ENCODE measurements at places on chromosomes 2 and 18. TPM values are rescaled to one million over a fixed set of nuclear protein-coding genes. Genes with fewer than 3 reads are reported as not detected.

- DNase-seq: no peak
These were observed 46.3 kb downstream of the GORASP2 start for GRCh38 chr2:170975127-170975942.

DNA sequence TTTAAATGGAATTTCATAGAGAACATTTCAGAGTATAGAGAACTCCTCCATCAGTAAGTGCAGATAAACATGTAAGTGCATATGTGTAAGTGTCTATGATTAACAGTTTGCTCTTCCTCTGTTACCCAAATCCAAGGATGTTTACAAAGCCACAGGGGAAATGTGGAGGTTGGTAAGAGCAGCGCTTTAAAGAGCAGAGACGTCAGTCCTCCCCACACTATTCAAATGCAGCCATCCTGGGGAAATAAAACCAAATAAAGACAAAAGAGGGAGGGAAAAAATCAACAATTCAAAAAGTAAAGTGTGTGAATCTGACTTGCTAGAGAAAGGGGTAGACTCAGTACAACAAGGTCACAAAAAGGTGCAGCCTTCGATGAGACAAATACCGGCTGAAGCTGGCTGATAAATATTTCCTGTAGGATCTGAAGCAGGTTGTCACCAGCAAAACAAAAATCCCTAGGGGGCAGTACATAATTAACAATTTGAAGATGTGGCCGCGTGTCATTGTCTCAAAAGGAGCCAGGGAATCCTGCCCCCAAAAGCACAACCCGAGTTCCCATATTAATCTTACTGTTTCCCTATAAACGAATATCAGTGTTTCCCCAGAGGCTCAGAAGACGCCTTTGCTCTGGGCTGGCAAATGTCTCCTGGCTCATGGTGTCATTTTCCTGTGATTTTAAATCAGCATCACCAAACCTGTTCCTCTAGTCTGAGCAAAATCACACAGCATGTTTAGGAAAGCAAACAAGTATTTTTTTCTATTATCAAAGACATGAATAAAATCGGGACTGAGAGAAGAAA is 216.5 kb downstream of the CDCA7 start:
- peak; percentile 43 for DNase-seq

DNA sequence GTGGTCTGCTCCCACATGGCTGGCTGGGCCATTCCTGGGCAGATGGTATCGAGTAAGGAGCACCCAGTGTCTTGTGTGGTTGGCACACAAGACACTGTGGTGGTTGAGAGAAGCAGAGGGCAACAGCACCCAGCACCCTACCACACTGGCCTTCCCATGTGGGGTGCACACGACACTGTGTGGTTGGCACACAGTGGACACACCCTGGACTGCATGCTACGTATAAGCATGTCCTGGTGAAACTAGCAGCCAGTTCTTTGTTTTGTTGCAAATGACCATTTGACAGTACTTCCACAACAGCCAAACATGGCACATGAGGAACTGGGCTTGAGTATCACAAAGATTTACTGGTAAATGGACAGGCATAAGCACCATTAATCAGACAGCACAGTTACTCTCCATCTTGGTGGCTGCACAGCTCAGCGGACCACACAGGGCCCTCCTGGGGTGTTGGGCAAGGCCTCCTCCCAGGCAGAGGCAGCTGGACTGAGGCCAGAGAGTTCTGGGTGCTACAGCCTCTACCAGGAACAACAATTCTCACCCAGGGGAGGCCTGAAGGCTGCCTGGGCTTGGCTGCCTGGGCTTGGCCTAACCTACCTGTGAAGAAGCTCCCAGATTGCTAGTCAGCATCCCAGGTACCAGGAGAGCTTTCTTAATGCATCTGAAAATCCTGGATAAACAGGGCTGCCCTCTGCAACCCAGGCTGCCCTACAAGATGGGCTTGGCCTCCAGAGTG is 59.3 kb upstream of the ALPP start:
- peak; percentile 6 for DNase-seq

- peak; percentile 81 for DNase-seq
These were observed 86.3 kb upstream of the EFEMP1 start for GRCh38 chr2:56009758-56010458.

- no peak for DNase-seq
These were observed 214.2 kb downstream of the ICOS start for GRCh38 chr2:204150721-204151120.

DNA sequence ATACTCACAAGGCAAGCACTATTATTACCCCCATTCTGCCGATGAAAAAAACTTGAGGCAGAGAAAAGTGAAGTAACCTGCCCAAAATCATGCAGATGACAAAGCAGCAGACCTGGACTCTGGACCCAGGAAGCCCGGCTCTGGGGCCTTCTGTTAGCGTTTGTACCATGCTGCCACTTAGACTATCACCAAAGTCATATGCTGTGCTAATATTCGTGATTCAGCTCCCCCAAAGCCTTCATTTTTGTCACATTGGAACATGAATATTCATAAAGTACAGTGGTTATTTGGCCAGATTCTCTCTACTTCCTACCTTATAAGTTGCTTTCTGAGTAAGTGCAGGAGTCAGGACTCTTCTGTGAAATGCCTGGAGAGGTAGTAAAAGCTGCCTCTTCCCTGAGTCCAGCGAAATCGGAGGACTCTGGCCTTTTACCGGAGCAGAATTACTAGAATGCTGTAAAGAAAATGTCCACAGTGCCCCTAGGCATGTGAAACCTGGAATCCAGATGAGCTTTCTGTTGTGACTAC is 86.7 kb downstream of the FTCDNL1 start:
- no peak for DNase-seq

DNA sequence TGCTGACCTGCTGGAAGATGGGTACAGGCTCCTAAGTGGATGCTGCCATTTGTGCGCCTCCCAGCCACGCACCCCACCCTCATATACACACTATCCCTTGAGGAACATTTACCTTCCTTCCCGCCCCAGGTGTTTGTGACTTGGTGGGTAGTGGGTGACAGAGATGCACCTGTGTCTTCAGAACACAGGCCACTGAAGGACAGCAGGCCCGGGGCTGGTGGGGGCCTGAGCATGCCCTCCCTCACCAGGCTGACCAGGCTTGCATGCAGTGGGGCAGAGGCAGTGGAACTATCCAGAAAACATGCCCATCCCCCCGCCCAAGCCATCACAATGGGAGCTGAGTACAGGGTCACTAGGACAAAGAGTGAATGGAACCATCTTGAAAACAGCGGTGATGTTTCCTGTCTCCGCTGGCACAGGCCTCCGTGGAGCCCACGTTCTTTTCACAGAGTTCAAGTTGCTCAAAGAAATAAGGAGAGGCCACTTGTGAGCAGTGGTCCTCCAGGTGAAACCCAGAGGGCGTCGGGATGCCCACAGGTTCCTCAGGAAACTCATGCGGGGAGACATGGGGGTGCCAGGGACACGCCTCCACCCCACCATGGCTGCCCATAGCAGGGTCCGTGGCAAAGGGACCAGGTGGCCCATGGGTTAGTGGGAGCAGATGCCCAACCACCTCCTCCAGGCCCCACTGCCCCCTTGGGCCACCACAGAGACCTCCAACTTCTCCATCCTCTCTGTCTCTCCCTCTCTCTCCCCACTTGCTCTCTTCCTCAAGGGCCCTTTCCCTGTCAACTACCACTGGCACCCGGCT is 90.9 kb downstream of the MALT1 start:
- DNase-seq: no peak

DNA sequence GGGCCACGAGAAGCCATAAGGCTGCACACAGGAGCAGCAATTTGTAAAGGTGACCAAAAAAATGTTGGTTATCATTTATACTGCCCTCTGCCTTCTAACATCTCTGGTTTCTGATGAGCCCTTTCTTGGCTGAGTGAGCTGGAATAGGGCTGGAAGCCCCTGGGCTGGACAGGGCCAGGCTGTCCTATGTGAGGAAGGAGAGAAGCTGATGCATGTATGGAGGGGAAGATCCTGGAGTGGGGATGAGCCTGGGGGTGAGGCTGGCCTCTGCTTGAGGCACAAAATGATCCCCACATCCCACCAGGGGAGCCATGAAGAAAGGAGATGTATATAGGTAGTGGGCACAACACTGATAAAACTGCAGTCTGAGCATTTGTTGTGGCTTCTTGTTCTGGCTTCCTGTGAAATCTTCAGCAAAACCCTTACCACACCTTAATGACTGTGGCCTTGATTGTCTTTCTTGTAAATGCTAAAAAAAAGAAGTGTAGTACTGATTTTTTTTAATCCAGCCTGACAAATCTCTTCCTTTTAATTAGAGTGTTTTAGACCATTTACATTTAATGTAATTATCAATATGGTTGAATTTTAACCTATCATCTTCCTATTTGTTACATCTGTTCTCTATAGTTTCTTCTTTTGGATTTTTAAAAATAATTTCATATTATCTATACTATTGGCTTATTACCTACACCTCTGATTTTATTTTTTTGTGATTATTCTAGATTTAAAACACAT is 5.6 kb downstream of the SNED1 start:
- no peak for DNase-seq

DNA sequence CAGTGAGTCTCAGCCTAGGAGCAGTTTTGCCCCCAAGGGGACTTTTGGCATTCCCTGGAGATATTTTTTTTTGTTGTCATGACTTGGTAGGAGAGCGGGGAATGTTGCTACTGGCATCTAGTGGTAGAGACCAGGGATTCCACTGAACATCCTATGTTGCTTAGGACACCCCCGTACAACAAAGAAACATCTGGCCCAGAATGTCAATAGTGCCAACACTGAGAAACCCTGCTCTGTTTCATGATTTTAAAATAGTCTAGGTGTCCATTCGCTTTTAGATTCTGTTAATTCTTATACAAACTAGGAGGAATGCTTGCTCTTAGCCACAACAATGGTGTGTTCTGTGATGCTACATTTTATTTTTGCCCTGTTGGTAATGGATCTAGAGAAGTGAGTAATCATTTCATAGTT is 225.8 kb upstream of the SIX3 start:
- DNase-seq: peak; percentile 26

- DNase-seq: no peak
These were observed 41.4 kb downstream of the FMNL2 start for GRCh38 chr2:152376385-152376784.

DNA sequence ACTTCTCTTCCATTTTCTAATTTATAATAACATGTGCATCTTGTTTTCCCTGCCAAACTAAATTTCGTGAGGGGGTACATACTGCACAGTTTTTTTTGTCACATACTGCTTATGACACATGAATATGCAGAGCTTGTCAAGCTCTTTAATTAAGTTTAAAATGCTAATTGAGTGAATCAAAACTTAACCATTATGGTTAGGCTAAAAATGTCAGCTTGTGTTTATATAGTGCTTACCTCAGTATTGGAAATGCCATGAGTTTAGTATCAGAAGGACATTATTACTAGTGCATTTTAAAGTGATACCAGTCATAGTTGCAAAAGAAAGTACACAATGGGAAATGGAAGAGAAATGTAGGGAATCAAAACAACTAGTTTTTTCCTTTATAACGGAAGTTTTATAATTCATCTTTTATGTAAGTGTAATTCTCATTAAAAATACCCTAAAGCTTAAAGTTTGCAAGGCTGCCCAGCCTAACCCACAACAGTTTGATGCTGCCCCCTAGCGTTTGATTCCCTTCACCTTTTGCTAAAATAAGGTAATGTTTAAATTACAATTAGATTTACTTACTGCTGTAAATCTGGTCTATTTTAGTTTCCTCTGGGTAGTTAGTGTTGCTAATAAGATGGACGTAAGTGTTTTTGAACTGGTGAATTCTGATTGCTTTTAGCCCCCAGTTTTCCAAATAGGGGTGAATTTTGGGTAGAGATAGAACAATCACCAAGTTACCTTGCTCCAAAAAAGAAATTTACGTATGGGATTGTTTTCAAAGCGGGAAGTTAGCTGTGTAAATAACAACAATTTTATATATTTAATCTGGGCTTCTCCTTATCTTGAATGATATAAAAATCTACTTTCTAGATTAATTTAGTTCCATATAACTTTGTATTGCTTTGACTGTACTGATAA is 3.2 kb downstream of the SLC39A10 start:
- DNase-seq: peak; percentile 78

DNA sequence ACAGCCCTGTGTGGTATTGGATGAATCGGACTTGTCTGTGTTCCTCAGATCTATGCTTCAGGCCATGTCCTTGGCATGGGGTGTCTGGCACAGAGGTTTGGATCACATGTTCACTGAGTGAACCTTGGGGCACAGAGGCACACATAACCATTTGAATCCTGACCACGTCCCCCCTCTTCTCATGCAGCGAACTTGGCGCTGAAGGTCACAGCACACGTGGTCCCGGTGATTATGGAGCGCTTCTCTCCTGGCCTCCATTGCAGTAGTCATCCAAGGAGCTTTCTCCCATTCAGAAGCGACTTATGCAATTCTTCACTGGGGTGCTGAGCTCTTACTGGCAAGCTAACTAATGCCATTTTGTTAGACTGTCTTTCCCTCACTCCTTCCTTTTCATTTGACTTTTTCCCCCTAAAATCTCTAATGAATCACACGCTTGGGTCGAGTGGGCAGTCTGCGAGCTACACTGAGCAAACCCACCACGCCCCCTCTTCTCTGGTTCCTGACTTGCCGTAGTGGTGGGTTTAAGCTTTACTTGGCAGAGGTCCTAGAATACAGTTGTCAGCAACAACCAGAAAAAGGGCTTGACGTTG is 59.4 kb downstream of the KCNG2 start:
- no peak for DNase-seq

DNA sequence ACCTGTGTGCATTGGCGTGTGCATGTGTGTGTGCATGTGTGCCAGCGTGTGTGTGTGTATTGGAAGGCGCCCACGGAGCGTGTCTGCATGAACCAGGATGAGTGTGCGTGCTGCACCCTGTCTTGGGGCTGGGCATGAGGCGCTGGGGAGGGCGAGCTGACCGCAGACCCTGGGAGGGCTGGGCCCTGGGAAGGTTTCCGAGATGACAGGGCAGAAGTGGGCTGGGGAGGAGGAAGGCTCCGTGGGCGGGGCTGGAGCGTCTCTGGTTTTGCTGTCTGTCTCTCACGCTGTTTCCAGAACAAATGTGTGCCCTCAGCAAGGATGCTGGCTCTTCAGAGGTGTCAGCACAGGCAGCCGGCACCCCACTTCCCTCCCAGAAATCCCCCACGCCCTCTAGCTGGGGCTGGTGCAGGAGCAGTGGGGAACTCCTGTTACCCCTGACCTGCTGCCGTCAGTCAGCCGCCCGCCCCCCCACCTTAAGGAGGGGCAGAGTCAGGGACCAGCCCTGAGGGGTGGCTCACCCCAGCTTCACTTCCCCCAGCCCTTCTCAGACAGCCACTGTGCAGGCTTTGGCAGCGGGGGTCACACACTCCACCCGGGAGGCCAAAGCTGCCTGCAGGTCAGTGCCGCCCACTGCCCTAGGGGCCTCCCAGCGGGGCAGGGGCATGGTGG is at the start of gene GPR35:
Gene GPR35 (plus strand): TSS at position 531 of the 672 bp plus-strand sequence. CDS start 4,473 bp downstream, outside the sequence.
- no peak for DNase-seq

Gene CRACDL
- polyA plus RNA-seq: 1.6 TPM

Gene CFC1
- not detected for polyA plus RNA-seq

Gene DUSP28
- 5.7 TPM for polyA plus RNA-seq

Gene TMEFF2
- polyA plus RNA-seq: 0.18 TPM

Gene HTR2B
- 0.88 TPM for polyA plus RNA-seq

Gene CYB5A
- 52.6 TPM for polyA plus RNA-seq
